ENCODE measurements at places on chromosomes 6 and 20. TPM values are rescaled to one million over a fixed set of nuclear protein-coding genes. Genes with fewer than 3 reads are reported as not detected.

The LINC00237 gene
- not detected for polyA plus RNA-seq

The SLC35F1 gene
- not detected for polyA plus RNA-seq

The HDAC2 gene
- 36.8 TPM for polyA plus RNA-seq

The TRIM10 gene
- not detected for polyA plus RNA-seq

The RFX6 gene
- not detected for polyA plus RNA-seq

The UNC5CL gene
- 4.5 TPM for polyA plus RNA-seq

The ZNF334 gene
- 0.27 TPM for polyA plus RNA-seq

The TMEM170B gene
- 1.1 TPM for polyA plus RNA-seq

The TFB1M gene
- 13.3 TPM for polyA plus RNA-seq

The KIF13A gene
- polyA plus RNA-seq: 2.1 TPM

The MPIG6B gene
- polyA plus RNA-seq: 4.8 TPM

The STX11 gene
- polyA plus RNA-seq: 14.6 TPM

The GINS1 gene
- polyA plus RNA-seq: 0.61 TPM

The FERMT1 gene
- not detected for polyA plus RNA-seq

The IL17F gene
- polyA plus RNA-seq: not detected

The RIPPLY2 gene
- polyA plus RNA-seq: not detected

DNA sequence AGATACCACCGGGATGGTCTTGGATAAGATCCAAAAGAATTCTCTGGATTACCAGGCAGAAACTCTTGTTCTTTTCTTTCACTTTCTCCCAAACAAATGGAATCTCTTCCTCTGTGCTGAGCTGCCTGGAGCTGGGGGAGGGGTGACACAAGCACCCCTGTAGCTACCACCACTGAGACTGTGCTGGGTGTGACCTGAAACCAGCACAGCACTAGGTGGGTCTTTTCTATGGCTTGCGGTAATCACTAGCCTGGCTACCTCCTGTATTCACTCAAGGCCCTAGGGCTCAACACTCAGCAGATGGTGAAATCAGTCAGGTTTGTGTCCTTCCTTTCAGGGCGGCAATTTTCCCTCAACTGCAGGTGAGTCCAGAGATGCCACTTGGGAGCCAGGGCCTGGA, 122.4 kb upstream of the CENPW start:
- no peaks in the 10 kb centered on the region for H3K36me3 ChIP-seq
- DNase-seq: no peak
- H3K4me1 ChIP-seq: no peaks in the 10 kb centered on the region

GRCh38 chr6:4020822-4021132, 58.2 kb downstream of the FAM217A start:
- no peaks in the 10 kb centered on the region for H3K27me3 ChIP-seq
- H3K36me3 ChIP-seq: peaks cover 11% of the 10 kb centered on the region
- DNase-seq: no peak
- peak overlapping the region; percentile 99 for H3K27ac ChIP-seq

GRCh38 chr6:160170018-160170680, 48.5 kb downstream of the SLC22A1 start:
- H3K36me3 ChIP-seq: no peaks in the 10 kb centered on the region
- no peak overlapping the region for H3K27ac ChIP-seq
- peaks cover 3% of the 10 kb centered on the region for H3K27me3 ChIP-seq
- no peak for DNase-seq
- no peak overlapping the region for H3K4me3 ChIP-seq

DNA sequence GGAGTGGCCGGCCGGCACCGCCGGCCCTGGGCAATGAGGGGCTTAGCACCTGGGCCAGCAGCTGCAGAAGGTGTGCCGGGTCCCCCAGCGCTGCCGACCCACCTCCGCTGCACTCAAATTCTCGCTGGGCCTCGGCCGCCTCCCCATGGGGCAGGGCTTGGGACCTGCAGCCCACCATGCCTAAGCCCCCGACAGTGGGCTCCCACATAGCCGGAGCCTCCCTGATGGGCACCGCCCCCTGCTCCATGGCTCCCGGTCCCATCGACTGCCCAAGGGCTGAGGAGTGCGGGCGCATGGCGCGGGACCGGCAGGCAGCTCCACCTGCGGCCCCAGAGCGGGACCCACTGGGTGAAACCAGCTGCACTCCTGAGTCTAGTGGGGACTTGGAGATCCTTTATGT, 13.8 kb downstream of the SPINT4 start:
- H3K27me3 ChIP-seq: peaks cover 10% of the 10 kb centered on the region
- no peaks in the 10 kb centered on the region for H3K36me3 ChIP-seq
- H3K4me1 ChIP-seq: no peaks in the 10 kb centered on the region
- H3K4me3 ChIP-seq: no peak overlapping the region
- no peak overlapping the region for H3K27ac ChIP-seq

DNA sequence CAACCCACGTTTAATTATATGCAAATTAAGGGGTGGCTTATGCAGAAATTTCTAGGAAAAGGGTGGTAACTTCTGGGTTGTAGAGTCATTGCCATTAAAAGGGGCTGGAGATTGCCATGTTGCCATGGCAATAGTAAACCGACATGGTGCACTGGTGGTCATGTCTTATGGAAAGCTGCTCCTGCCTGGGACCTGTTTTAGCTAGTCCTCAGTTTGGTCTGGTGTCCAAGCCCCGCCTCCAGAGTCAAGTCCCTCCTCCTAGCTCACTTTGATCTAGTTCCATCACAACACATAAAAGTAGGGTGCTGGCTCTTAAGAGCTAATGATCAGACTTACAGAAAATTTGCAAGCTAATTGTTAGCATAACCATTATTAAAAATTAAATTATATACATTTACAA, 5.3 kb downstream of the SLC22A2 start:
- H3K4me3 ChIP-seq: no peak overlapping the region
- DNase-seq: no peak
- H3K4me1 ChIP-seq: no peaks in the 10 kb centered on the region
- H3K27me3 ChIP-seq: no peaks in the 10 kb centered on the region

DNA sequence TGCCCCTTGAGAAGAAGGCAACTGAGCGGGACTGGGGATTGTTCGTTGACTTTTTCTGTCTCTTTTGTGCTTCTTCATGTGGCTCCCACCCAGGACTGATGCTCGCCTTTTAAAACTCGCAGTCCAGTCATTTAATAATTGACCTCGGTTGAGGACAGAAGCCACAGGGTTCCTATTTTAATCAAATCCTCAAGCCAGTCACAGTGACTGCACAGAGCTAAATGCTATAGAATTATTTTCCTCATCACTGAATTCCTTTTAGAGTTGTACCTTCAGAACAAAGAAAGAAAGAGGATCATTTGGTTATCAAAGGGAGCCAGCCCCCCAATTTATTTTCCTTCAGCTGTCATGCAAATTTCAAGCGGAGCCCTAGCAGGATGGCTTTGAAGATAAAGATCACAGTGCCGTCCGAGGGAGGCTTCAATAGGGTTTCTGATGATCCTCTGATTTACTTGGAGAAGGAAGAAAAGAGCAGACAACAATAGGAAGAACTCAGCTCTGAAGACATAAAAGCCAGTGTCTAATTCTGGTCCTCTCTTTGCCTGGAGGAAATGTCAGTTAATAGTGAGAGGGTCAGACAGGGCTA, 186.6 kb downstream of the DOK5 start:
- H3K4me3 ChIP-seq: no peak overlapping the region
- no peak overlapping the region for H3K27ac ChIP-seq
- H3K36me3 ChIP-seq: no peaks in the 10 kb centered on the region
- H3K4me1 ChIP-seq: no peaks in the 10 kb centered on the region
- no peak for DNase-seq

- H3K27ac ChIP-seq: no peak overlapping the region
- H3K4me1 ChIP-seq: no peaks in the 10 kb centered on the region
- no peak for DNase-seq
- H3K4me3 ChIP-seq: no peak overlapping the region
Observed at GRCh38 chr6:136641166-136641565, 90.9 kb upstream of the MAP7 start.

- no peak for DNase-seq
- H3K36me3 ChIP-seq: no peaks in the 10 kb centered on the region
- H3K4me1 ChIP-seq: no peaks in the 10 kb centered on the region
- H3K27me3 ChIP-seq: no peaks in the 10 kb centered on the region
- no peak overlapping the region for H3K4me3 ChIP-seq
- H3K27ac ChIP-seq: no peak overlapping the region
Observed at GRCh38 chr6:134005800-134006199, 46.6 kb downstream of the SLC2A12 start.

DNA sequence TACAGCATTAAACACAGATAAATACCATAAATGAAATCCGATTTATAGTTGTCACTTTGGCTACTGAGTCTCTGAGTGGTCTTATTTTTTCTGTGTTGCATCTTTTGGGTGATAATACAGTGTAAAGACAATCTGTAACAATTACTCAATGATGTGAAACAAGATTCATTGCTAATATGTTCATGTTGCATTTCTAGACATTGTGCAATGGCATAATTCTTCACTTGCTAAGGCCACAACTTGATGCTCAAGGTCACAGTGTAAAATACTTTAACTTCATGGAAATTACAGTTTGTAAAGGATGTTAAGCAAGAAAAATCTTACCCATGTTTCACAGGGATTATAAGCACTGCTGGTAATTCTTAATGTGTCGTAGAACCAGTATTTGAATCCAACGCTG, 74.9 kb upstream of the SMLR1 start:
- no peaks in the 10 kb centered on the region for H3K4me1 ChIP-seq
- H3K27ac ChIP-seq: no peak overlapping the region
- H3K36me3 ChIP-seq: no peaks in the 10 kb centered on the region

GRCh38 chr6:24205020-24205492, 79.0 kb downstream of the NRSN1 start:
- H3K27ac ChIP-seq: no peak overlapping the region
- no peaks in the 10 kb centered on the region for H3K36me3 ChIP-seq
- DNase-seq: peak; percentile 49
- H3K4me3 ChIP-seq: no peak overlapping the region
- H3K4me1 ChIP-seq: no peaks in the 10 kb centered on the region

- H3K36me3 ChIP-seq: no peaks in the 10 kb centered on the region
- no peak for DNase-seq
- H3K4me1 ChIP-seq: no peaks in the 10 kb centered on the region
- H3K27ac ChIP-seq: no peak overlapping the region
- H3K4me3 ChIP-seq: no peak overlapping the region
Observed at GRCh38 chr20:61839912-61840778, 225.5 kb downstream of the TAF4 start.

DNA sequence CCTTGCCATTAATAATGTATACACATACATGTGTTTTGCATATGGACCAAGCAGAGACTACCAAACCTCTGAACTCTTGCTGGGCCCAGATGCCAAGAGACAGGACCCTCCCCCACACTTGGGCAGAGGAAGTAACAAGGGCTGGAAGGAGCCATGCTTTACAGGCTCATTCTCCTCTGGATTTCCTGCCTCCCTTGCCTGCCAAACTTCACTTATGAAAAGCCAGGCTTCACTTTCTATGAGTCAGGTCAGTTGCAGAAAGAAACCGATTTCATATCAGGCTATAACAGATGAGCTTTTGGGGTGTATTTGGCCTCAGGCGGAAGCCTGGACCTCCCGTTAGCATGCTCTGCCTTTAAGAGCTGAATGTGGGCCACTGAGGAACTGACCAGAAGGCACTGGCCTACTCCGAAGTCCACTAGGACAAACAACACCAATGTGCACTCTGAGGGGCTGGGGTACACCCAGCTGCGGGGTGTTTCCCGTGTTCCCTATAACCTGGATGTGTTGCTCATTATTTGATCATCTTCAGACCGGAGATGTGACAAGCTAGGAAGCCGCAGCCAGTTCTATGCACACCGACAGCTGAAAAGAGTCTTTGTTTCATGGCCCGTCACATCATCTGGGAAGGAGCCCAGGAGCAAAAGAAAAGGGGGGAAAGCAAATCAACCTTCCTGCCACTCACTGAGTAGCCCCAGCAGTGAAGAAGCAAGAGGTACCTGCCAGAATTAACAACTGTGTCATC, 28.5 kb downstream of the HAO1 start:
- no peaks in the 10 kb centered on the region for H3K36me3 ChIP-seq
- H3K4me3 ChIP-seq: no peak overlapping the region
- H3K27me3 ChIP-seq: no peaks in the 10 kb centered on the region

GRCh38 chr6:26199057-26199772, 112.0 kb downstream of the HFE start:
- no peaks in the 10 kb centered on the region for H3K36me3 ChIP-seq
- DNase-seq: peak; percentile 96
- peak overlapping the region; percentile 85 for H3K27ac ChIP-seq
- H3K27me3 ChIP-seq: no peaks in the 10 kb centered on the region

DNA sequence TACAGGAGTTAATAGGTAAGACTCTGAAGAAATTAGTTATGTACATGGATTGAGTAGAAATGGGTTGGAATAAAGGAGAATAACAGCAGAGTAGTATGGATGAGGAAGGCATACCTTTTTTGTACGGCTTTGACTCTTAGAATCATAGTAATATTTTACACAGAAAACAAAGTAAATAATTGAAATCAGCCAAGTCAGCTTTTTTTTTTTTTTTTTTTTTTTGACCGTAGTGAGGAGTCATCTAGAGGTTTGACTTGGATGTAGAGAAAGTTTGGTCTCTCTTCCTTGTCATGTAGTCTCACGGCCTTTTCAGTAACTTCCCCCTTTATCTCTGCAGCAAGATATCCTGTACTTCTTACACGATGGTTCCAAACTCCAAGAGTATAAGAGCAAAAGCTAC, 158.9 kb downstream of the FLRT3 start:
- no peaks in the 10 kb centered on the region for H3K4me1 ChIP-seq
- H3K27ac ChIP-seq: no peak overlapping the region
- no peaks in the 10 kb centered on the region for H3K36me3 ChIP-seq
- H3K27me3 ChIP-seq: no peaks in the 10 kb centered on the region
- H3K4me3 ChIP-seq: no peak overlapping the region
- DNase-seq: no peak

- no peak for DNase-seq
- no peak overlapping the region for H3K4me3 ChIP-seq
- H3K27me3 ChIP-seq: no peaks in the 10 kb centered on the region
- H3K27ac ChIP-seq: no peak overlapping the region
- no peaks in the 10 kb centered on the region for H3K36me3 ChIP-seq
Observed at GRCh38 chr20:43846516-43846905, 68.1 kb upstream of the TOX2 start.

DNA sequence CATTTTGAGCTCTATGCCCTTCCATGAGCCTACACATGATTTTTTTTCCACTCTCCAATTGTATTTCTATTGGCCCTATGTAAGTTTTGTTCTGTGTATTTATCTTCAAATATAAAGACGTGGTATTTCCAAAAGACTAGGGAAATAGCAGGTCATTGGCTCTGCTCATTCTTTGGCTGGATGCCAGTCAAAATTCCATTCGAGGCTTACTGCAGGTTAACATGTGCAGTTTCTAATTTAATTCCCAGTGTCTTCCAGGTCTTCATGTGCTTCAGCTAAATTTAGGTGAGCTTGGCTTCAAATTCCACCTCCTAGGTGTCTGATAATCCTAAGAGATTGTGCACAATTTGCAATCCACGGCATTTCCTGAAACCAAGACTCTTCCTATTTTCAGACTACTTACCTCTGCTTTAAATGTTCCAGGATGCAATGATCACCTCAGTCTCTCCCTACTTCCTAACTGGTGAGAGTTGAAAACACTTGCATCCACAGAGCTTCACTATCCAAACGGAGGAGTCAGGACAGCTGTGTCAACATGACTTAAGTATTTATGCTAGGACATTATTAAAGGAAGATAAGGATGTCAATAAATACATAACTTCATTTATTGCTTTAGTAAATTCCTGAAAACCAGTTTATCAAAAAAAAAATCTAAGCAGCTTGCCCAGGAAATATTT, 236.1 kb downstream of the COL12A1 start:
- H3K27ac ChIP-seq: no peak overlapping the region
- H3K4me1 ChIP-seq: no peaks in the 10 kb centered on the region
- DNase-seq: no peak
- H3K36me3 ChIP-seq: no peaks in the 10 kb centered on the region
- no peaks in the 10 kb centered on the region for H3K27me3 ChIP-seq
- no peak overlapping the region for H3K4me3 ChIP-seq
